ENCODE measurements at places on chromosomes 7 and 10. TPM values are rescaled to one million over a fixed set of nuclear protein-coding genes. Genes with fewer than 3 reads are reported as not detected.

The LRRD1 gene
- total RNA-seq: not detected

The SLC13A4 gene
- not detected for total RNA-seq

The SPDYE2 gene
- not detected for total RNA-seq

The ARHGAP22 gene
- total RNA-seq: 3.5 TPM

The SLC16A9 gene
- total RNA-seq: 0.89 TPM

The FAM25C gene
- not detected for total RNA-seq

The NEUROG3 gene
- total RNA-seq: not detected

The CYP2C8 gene
- total RNA-seq: not detected

The LIPN gene
- not detected for total RNA-seq

The MAGI2 gene
- total RNA-seq: 3.1 TPM

The COMTD1 gene
- total RNA-seq: 32.3 TPM

The HOXA2 gene
- total RNA-seq: 0.14 TPM

The VGF gene
- not detected for total RNA-seq

The GLI3 gene
- total RNA-seq: 3.9 TPM

The SCART1 gene
- total RNA-seq: 0.30 TPM

The GSAP gene
- 7.3 TPM for total RNA-seq

The ANKRD26 gene
- total RNA-seq: 10.9 TPM

The EXOC6 gene
- total RNA-seq: 10.1 TPM

The CRYGN gene
- not detected for total RNA-seq

The LOXL4 gene
- total RNA-seq: 0.54 TPM

The CALHM3 gene
- not detected for total RNA-seq

The ODAD2 gene
- not detected for total RNA-seq

The IGFBP3 gene
- total RNA-seq: 45.4 TPM

The SEMA3D gene
- 1.6 TPM for total RNA-seq

The CALML3 gene
- total RNA-seq: not detected
